ENCODE measurements at places on chromosomes 1 and 21.

DNA sequence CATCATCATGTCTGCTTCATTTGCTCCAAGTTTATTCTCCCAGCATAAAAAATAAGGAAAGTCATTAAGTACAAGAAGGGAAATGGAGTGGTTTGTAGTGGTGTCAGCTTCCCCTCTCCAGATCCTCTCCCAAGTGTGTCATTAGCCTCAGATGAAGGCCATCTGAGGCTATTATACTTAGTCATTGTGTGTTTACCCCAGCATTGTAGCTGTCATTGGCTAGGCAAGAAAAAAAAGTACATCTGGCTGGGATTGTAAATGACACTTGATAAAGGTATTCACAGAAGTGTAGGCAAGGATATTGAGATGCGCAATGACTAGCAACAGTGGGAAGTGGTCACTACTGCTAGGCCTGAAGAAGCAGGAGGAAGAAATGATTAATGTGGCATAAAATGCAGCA, 316.9 kb upstream of the SGIP1 start:
- no peak for DNase-seq

DNA sequence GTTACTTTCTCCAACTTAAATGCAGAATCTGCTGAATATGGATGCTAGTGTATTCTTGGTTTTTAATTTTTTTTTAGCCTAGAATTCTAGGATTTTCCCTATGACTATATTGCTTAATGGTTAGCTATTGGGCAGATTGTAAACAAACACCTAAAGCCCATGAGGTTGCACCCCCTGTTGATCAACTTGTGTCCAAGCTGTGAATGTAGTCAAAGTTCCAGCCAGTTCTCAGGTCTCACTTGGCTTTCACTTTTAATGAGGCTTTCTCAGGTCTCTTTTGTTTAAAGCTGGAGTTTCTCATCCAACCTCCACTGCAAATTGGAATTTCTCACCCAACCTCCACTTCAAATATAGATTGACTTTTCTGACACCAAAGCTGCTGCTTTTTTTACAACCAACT, 35.9 kb downstream of the FCER1A start:
- no peak for DNase-seq

DNA sequence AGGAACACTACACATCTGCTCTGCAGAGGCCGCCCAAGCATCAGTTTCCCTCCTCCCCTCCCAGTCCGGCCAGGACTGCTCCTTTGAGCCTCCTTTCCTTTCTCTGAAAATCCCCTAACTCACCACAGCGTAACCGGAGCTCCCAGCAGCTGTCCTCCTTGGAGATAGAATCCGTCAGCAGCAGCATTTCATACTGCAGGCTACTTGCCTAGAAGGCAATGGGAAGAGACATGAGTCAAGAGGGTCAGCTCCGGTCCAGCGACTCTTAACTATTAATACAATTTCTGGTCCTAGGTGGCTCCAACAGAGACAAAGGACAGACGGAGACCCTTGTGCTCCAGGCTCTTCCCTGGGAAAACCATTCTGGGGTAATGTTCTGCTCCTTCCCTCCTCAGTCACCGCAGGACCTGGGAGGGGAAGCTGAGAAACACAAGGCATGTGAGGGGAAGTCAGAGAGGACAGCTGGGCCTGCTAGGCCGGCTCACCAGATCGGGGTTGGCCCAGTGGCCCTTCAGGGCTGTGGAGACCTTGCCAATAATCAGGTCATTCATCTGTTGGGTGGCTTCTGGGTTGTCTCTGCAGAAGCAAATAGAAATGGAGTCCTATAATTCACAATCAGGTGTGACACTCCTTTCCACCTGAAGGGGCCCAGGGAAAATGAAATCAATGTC, 99.7 kb downstream of the UBR4 start:
- DNase-seq: no peak

DNA sequence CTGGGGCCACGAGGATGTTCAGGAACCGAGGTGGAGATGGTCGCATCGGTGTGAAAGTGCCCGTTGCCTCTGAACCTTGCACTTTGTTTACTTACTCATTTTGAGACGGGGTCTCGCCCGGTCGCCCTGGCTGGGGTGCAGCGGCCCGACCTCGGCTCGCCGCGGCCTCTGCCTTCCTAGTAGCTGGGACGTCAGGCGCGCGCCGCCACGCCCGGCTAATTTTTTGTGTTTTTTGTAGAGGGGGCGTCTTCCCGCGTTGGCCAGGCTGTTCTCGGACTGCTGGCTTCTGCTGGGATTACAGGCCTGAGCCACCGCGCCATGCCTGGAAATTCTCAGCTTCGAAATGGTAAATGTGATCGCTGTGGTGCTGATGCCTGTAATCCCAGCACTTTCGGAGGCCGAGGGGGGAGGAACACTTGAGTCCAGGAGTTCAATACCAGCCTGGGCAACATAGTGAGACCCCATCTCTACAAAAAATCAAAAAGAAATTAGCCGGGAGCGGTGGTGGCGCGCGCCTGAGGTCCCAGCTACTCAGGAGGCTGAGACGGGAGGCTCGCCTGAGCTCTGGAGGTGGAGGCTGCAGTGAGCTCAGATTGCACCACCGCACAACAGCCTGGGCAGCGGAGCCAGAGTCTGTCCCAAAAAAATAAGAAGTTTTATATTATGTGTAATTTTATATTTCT, 684 bp upstream of the MRPL20 start:
- DNase-seq: no peak

DNA sequence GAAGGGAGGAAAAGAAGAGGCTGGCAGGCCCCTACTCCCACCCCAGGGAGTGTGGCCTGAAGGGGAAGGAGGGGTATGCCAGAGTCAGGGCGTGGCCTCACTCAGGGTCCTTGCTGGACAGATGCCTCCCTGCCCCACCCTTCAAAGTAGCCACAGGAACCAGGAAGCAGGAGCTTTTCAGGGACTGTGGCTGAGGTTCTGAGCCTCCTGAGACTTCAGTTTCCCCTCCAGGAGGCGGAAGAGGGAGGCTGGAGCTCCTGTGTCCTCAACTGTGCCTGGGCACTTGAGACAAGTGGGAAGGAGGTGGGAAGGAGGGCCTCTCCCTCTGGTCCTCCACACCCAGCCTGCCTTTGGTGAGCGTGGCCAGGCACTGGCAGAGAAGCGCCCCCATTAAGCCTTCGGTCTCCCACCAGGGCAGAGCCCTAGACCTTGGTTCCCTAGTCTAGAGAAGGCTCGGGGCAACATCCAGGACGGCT, 5.3 kb downstream of the CELSR2 start:
- no peak for DNase-seq

DNA sequence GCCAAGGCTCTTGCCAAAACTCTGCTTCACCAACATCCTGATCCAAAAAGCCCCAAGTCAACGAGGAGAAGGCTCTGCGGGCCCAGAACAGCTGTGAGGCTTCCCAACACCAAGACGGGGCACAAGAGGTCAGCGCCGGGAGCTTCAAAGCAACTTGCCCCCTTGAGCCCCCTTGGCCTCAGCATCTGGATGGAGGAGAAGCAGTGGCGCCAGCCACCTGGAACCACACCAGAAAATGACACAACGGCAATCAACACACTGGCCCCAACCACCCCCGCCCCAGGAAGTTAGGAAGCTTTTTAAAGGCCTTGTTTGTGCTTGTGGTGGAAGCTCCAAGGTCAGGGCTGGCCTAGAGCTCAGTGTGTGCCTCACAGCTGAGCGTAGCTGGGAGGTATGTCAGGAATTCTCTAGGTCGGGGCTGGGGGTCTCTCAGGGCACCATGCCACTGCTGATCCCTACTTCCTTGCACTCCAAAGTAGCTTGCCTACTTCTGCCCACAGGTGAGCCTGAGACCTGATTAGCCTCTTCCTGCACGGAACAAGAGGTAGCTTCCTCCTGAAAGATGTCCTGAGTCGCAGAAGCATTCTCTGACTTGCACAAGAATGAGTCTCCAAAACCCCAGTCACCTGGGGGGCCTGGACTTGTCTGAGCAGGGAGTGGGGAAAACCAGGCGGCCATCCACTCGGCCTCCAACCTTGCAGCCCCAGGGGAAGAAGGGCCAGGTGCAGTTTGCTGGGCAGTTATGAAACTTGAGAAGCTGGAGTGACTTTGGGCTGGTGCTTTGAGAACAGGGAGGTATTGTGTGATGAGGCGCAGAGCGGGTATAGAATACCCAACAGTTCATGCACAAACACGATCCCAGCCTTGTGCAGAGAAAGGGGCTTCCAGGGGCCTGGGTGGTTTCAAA, 9.7 kb upstream of the SRP9 start:
- no peak for DNase-seq

DNA sequence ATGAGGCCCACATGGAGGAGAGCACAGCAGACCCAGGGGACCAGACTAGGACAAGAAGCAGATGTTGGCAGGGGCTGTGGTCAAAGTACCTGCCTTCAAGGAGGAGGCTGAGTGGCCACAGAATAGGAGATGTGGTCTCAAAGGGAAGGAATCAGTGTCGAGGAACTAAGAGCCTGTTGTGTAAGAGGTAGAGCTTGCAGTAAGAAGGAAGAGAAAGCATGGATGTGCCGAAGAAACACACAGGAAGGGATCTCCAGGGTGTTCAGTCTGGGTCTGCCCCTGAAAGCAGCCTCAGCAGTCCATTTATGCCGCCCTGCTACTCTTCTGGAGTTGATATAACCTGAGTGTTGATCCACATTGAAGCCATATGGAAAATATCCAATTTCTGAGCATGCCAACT, 83.9 kb downstream of the NID1 start:
- no peak for DNase-seq

DNA sequence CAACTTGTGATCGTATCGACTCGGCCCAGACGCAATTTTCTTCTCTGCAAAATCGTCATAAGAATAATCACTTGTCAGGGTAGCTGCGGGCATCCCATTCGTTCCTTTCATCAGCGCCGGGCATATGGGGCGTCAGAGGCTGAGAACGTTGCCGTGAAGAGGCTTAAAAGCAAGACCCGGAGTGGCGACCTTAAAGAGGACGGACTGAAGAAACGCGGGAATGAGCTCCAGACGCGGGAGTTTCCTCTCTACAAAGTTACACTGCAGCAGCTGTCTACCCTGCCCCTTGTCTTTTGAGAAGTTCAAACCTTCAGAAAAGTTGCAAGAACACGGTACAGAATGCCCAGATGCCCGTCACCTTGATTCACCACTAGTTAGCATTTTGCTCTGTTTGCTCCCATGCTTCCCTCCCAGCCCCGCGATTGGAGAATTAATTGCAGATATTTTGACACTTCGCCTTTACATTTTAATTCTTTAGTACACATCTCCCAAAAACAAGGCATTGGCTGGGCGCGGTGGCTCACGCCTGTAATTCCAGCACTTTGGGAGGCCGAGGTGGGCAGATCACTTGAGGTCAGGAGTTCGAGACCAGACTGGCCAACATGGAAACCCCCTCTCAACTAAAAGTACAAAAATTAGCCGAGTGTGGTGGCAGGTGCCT, 967 bp downstream of the CENPS start:
- no peak for DNase-seq

DNA sequence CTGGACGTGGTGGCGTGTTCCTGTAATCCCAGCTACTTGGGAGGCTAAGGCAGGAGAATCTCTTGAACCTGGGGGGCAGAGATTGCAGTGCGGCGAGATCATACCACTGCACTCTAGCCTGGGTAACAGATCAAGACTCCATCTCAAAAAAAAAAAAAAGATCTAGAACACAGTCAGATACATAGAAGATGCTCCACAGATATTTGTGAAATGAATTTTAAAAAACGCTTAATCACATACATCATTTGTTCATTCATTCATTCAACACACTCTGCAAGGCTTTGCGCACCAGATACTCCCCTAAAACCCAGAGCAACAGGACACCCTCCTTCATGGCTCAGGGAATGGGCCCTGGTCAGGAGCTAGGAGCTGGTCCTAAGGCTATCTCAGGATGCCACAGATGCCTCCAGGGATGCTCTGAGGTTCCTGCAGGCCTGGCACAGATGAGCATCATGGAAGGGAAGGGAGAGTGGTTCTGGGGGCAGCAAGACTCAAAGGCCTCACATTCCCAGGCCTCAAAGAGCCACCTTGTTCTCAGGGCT, 6.4 kb downstream of the HSPG2 start:
- no peak for DNase-seq

- DNase-seq: peak; percentile 61
Observed at GRCh38 chr1:202656951-202657646, 53.2 kb downstream of the SYT2 start.

DNA sequence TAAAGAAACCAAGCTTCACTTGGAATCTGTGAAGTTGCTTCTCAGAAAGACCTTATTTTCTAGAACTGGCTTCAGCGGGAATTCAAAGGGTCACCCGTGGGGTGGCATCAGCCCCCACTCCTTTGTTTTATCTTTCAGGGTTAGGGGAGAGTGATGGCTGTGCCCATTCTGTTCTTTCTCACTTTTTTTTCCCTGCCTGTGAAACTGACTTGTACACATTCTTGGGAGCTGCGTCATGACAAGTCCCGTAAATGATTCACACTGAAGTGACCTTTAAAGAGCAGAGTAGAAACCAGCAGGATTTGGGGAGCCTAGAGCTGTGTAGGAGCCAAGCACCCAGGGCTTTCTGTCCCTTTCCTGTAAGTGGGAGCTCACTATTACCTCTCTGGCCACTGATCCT, 43.8 kb downstream of the SLC44A3 start:
- DNase-seq: peak; percentile 80

- DNase-seq: no peak
Observed at GRCh38 chr1:12669529-12670068, 25.7 kb downstream of the AADACL4 start.

DNA sequence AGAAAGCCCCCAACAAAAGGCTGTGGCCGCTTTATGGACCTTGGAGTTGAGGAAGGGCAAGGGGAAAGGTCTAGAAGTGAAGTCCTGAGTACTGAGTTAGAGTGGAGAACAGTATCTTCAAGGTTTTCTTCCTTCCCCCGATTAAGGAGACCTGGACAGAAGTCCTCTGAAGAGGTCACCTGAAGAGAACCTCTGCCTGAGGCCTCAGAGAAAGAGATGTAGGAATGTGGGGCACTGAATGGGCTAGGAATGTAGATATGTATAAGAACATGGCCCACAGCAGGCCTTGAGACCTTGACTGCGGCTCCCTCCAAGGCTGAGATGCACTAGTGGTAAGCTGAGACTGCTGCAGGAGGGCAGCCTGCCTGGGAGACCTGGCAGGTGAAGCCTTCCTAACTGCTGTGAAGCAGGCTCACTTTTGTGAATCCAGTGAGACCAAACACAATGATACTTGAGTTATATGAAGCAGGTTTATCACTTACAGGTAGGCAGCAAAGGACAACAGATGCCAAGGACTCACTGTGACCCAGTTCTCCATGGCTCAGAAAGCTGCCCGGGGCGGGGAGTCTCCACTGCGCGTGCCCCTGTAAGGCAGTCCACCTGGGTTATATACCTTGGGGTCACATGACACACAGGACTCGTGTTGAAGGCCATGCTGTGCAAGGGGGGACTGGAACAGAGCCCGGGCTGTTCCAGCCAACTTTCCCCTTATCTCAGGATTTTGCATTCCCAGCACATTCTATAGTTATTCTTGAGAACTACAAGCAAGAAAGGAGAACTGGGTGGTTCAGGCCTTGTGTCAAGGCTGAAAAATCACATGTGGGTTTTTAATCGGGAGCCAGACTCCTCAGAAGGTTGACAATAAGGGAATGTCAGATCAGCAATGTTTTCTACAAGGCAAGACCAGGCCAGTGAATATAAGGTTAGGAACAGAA, 78.8 kb upstream of the PPM1J start:
- DNase-seq: no peak

DNA sequence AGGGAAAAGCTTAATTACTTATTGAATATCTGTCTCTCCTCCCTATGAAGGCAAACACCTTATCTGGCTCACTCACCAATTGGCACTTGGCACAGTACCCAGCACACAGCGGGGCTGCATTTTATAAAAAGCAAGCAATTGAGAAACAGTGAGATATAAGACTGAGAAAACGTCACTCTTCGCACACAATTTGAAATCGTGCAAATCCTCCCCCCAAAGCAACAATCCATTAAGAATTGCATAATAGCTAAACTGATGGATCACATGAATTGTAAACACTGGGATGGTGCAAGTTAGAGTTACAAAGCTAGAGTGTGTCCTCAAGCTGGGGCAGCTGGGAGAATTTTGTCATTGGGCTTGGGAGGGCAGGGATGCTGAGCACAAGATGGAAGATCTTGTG, 27.1 kb downstream of the PRDX6 start:
- DNase-seq: no peak

All from RWPE1 (cell line).